ENCODE measurements at places on chromosomes 6 and 20.

DNA sequence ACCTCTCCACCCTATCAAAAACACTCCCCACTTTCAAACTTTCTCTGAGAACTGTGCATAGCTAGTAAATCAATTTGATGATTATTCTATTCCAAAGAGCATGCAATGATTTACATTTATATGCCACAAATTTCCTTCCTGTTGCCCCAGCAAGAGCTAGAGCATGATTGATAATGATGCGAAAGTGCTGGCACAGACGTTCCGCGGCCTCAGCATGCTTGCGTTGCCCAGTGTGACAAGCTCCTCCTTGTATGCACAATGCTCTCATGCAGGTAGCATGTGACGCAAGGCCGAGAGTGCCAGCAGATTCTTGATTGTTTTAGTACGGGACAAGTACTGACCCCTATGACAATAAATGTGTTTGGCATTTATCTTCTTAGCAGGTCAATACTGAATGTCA is 696.3 kb upstream of the SLC35B3 start:
- DNase-seq: no peak

GRCh38 chr6:111804627-111805235 is 68.5 kb downstream of the FYN start:
- DNase-seq: no peak

GRCh38 chr6:82832811-82833210 is 232.8 kb downstream of the UBE3D start:
- no peak for DNase-seq

DNA sequence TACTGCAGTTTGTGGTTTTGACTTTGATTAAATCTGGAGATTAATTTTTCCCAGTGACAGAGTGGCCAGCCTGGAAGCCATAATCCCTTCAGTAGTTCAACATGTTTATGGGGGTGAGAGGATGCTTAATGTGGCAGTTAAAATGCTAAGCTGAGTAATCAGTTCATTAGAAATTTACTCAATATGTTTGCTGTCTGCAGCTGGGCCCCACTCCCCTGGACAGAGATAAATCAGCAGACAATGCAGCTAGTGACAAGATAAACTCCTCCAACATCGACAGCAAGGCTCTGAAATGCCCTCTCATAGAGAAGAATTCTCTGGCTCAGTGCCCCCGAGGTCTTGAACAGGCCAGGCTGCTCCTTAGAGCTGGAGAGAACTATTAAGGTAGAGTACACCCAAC is 101.9 kb downstream of the LRFN2 start:
- DNase-seq: no peak

DNA sequence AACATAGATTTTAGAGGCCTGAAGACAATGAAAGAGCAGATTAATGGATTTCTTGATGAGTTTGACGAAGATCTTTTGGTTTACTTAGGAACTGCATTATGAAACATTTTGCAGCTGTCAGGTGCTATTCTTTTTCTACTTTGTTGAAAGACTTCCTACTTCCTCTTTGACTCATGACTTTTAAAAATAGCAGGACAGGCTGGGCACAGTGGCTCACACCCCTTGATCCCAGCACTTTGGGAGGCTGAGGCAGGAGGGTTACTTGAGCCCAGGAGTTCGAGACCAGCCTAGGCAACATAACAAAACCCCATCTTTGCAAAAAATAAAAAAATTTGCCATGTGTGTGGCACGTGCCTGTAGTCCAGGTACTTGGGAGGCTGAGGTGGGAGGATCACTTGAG is 52.0 kb downstream of the ITCH start:
- no peak for DNase-seq

DNA sequence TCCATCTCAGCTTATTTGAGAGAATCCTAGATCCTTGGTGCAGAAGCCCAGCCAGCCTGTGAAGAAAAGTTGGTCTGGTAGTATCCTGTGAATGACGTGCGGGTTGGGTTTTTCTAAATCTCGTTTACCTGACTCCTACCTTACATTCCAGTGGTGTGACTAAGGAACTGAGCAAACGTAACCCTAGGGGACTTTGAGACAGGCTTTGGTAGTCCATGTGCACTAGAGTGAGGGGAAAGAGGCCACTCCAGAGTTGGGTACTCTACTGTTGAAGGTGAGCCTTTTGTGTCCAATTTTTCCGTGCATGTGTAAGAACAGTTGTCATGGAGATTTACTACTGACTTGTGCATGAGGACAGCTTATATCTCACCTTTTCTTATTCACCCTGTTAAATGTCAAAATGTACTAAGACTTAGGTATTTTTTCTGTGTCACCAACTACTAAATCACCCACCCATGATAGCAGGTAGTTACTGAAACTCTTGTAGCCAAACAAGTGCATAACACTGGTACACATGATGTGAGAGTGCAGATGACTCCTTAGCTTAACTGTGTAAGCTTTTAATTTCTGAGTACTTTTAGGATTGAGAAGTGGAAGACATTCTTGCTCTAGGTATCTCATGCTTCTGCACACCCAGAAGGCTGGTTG is 26.3 kb upstream of the PLCG1 start:
- DNase-seq: no peak
